ENCODE measurements at places on chromosomes 4 and X.

DNA sequence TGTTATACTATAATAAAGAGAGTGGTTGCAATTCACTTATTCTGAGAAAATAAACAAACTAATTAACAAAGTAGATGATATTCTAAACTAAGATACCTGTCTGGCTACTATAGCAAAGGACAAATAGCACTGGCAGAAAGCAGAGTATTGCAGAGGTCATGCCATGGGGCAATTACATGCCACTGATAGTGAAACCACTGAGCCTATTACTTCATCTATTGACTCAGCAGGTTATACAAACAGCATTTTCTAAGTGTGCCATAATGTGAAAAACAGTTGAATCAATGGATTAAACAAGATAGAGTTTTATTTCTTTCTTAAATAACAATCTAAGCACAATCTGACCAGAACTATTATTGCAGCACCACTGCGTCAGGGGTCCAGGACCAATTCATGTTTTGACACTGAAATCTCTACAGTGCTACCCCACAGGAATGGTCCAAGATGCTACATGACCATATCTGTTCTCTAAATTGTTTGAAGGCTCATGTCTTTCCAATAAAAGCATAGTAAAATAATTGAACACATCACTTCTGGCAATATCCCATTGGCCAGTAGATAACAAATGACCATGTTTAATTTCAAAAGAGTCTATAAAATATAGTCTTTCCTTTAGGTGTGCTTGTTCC is 389.5 kb upstream of the GRID2 start:
- no peaks in the 10 kb centered on the region for H3K36me3 ChIP-seq
- no peaks in the 10 kb centered on the region for H3K4me1 ChIP-seq
- no peak overlapping the region for H3K4me3 ChIP-seq
- DNase-seq, result no peak
- H3K27me3 ChIP-seq, result no peaks in the 10 kb centered on the region
- H3K27ac ChIP-seq, result no peak overlapping the region

- no peak overlapping the region for H3K27ac ChIP-seq
- no peak overlapping the region for H3K4me3 ChIP-seq
- H3K27me3 ChIP-seq, result no peaks in the 10 kb centered on the region
- no peaks in the 10 kb centered on the region for H3K4me1 ChIP-seq
- no peak for DNase-seq
Measured at GRCh38 chrX:72478351-72478750, 94.3 kb downstream of the HDAC8 start.

DNA sequence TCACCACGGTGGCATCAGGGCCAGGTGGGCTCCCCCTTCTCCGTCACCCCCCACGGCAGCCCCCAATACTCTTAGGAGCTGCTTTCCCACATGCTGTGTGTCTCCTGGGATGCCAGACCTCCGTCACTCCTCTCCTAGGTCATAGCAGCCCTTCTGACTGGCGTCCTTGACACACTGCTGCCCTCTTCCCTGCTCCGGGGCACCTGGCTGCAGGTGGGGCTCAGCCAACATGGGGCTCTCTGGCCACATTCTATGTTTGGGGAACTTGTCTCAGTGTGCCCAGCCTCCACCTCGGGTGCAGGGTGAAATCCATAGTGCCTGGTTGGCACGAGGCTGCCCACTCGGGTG is 13.8 kb downstream of the TMEM175 start:
- no peak overlapping the region for H3K27ac ChIP-seq
- peaks cover under 1% of the 10 kb centered on the region for H3K36me3 ChIP-seq
- H3K4me1 ChIP-seq, result no peaks in the 10 kb centered on the region
- no peaks in the 10 kb centered on the region for H3K27me3 ChIP-seq
- peak; percentile 40 for DNase-seq

DNA sequence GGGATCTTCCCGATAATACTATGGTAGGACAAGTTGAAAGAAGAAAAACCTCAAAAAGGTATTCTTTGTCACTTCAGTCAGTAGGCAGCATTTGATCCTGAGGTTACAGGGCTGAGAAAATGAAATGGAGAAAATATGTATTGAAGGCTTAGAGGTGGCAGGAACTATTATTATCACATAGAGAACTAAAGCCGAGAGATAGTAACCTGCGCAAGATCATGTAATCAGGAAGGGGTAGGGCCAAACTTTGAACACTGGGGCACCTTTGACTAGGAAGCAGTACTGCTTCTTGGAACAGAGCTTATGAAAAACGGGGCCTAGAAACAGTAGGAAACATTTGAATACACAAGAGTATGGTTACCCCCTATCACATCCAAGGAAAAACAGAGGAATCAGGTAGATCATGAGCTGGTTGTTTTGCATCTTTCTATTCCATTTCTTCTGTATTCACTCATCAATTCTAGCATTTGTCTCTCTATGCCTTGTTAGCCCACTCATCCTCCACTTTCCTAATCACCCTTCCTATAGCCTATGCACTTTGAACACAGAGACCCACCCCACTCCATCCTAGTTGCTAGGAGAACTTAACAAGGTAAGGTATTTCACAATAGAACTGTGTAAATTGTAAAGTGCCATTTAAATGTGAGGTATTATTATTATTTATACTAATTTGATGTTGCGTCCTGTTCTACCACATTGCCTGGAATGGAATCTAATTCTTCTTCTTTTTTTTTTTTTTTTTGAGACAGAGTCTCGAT is 34.6 kb upstream of the SLC9A7 start:
- peak overlapping the region; percentile 68 for H3K27ac ChIP-seq
- H3K36me3 ChIP-seq, result no peaks in the 10 kb centered on the region
- no peak for DNase-seq
- no peak overlapping the region for H3K4me3 ChIP-seq
- H3K4me1 ChIP-seq, result peaks cover 5% of the 10 kb centered on the region

GRCh38 chr4:151866592-151866918 is 105.7 kb upstream of the GATB start:
- no peaks in the 10 kb centered on the region for H3K27me3 ChIP-seq
- DNase-seq, result no peak
- H3K36me3 ChIP-seq, result no peaks in the 10 kb centered on the region
- H3K4me3 ChIP-seq, result no peak overlapping the region

DNA sequence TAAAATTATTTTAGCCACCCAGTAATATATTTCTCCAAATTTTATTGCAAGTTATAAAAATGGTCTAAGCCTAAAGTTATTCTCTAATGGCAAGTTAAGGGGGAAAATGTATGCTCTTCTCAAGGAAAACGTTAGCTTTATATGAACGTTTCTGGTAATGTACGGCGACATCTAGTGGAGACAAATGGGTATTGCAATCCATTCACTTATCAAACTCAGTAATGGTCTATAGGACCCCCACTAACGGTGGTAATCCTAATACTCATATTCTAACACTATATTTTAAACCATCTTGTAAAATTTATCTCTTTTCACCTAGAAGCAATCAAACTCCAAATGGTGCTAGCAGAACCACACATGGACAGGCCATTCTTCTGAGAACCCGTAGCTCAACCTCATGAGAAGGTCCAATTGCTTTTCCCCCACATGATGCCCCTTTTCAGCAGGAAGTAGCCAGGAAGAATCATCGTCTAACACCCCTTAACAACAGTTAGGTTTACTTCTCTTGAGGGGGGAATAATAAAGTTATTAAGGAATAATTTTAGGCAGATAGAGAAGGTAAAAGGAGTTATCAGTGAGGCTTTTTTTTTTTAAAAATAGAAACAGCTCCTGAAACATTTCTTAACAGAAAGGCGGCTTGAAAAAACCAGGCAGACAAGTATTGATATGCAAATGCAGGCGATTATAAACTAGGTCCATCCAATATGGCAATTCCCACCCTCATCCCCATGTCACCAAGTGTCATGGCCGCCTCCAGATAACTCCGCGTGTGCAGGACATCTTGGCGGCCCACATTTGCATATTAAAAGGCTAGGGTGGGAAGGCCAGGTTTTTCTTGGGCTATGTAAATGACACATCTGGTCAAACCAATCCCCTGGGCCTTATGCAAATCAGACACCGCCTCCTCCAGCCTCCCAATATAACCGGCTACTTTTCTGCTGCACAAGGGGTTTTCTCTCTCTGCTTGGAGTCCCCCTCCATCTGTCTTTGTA is 35.0 kb downstream of the NUDT11 start:
- H3K27me3 ChIP-seq, result no peaks in the 10 kb centered on the region
- DNase-seq, result no peak
- no peaks in the 10 kb centered on the region for H3K36me3 ChIP-seq
- H3K27ac ChIP-seq, result no peak overlapping the region
- H3K4me3 ChIP-seq, result no peak overlapping the region
- H3K4me1 ChIP-seq, result no peaks in the 10 kb centered on the region

- no peaks in the 10 kb centered on the region for H3K4me1 ChIP-seq
- H3K4me3 ChIP-seq, result no peak overlapping the region
- no peak for DNase-seq
Measured at GRCh38 chr4:163736876-163737275, 242.4 kb downstream of the TMA16 start.

- DNase-seq, result no peak
- no peaks in the 10 kb centered on the region for H3K4me1 ChIP-seq
- H3K4me3 ChIP-seq, result no peak overlapping the region
Measured at GRCh38 chrX:107659768-107660167, 31.5 kb downstream of the PRPS1 start.

- peak overlapping the region; percentile 92 for H3K27ac ChIP-seq
- H3K27me3 ChIP-seq, result no peaks in the 10 kb centered on the region
- H3K36me3 ChIP-seq, result no peaks in the 10 kb centered on the region
- peak; percentile 76 for DNase-seq
- no peak overlapping the region for H3K4me3 ChIP-seq
Measured at GRCh38 chr4:146243141-146243882, 29.0 kb downstream of the REELD1 start.

- no peak overlapping the region for H3K27ac ChIP-seq
- no peak for DNase-seq
- H3K36me3 ChIP-seq, result no peaks in the 10 kb centered on the region
- peaks cover 3% of the 10 kb centered on the region for H3K4me1 ChIP-seq
Measured at GRCh38 chr4:181971411-181971810, 271.8 kb upstream of the TENM3 start.
